ENCODE measurements at places on chromosomes 11 and 22.

DNA sequence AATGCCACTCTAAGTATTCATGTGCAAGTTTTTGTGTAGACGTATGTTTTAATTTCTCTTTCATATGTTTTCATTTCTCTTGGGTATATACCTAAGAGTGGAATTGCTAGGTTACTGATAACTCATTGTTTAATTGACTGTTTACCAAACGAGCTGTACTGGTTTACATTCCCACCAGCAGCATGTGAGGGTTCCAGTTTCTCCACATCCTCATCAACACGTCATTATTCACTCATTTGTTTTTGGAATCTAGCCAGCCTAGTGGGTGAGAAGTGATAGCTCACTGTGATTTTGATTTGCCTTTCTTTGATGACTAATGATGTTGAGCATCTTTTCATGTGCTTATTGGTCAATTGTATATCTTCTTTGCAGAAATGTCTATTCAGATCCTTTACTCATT is 4.0 kb downstream of the ANKRD13D start:
- peaks cover 38% of the 10 kb centered on the region for H3K4me1 ChIP-seq
- H3K27ac ChIP-seq = peak overlapping the region; percentile 62
- DNase-seq = no peak
- no peak overlapping the region for H3K4me3 ChIP-seq
- H3K36me3 ChIP-seq = peaks cover 45% of the 10 kb centered on the region

DNA sequence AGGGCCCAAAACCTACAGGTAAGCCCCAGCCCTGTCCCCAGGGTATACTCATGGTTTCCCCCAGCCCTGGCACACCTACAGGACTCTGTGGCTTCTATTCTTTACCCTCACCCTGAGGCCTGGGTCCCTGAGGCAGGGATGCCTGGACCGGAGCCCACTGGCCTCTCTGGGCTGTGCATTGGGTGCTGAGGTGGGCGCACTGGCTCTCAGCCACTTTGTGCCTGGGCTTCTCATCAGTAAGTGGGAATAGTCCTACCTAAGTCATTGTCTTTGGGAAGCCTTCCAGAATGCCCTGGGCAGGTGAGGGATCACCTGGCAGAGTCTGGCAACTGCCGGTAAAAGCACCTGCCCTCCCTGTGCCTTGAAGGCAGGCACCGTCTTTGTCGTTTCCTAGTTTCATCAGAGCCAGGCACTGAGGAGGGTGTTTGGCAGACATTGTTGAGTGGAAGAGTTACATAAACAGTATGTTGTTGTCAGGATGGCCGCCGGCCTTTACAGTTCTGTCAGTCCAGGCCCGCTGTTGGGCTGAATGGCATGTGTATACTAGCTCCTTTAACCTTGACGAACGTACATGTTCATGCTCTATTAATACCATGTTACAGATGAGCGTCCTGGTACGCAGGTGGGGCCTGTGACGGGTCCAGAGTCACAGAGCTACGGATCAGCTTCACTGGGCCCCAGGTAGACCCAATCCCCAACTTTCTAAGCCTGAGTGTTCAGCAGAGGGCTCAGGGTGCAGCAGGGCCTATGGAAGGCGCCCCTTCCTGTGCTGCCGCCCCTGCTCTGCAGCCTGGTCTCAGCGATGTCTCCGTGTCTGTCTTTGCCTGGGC is 23.0 kb downstream of the SHANK3 start:
- H3K4me1 ChIP-seq = no peaks in the 10 kb centered on the region
- H3K27me3 ChIP-seq = no peaks in the 10 kb centered on the region
- DNase-seq = no peak
- H3K36me3 ChIP-seq = no peaks in the 10 kb centered on the region

DNA sequence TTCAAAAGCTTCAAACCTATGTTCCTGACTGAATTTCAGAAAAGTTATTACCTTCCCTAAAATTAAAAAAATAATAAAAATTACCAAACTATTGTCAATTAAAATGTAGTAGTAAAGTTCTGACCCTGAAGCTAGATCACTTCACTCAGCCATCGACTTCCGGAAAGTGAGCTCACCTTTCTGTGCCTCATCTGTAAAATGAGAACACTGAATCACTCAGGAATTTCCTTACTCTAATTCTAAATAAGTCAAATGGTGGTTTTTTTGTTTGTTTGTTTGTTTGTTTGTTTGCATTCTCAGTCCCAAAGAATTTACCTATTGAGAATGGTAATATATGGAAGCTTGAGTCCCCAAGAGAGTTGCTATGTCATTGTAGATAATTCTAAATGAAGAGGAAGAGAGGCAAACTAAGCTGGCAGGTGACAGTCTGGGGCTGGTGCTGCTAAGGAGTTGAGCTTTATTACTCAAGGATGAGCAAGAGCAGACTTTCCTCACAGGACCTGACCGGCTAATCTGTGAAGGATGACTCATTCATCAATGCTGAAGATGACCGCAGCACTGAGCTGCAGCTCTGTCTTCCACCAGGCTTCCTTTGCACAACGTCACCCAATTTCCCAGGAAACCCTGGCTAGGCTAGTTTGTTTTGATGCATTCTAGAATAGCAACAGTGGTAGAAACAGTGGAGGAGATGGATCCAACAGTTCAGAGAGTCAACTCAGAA is 248.8 kb downstream of the RAB38 start:
- no peak for DNase-seq
- H3K36me3 ChIP-seq = no peaks in the 10 kb centered on the region
- H3K27me3 ChIP-seq = no peaks in the 10 kb centered on the region
- no peak overlapping the region for H3K4me3 ChIP-seq
- H3K27ac ChIP-seq = no peak overlapping the region
- H3K4me1 ChIP-seq = no peaks in the 10 kb centered on the region

GRCh38 chr11:30017445-30017895 is 640 bp upstream of the KCNA4 start:
- H3K27me3 ChIP-seq = peaks cover 31% of the 10 kb centered on the region
- H3K27ac ChIP-seq = no peak overlapping the region
- DNase-seq = no peak
- H3K36me3 ChIP-seq = no peaks in the 10 kb centered on the region
- no peak overlapping the region for H3K4me3 ChIP-seq
- H3K4me1 ChIP-seq = no peaks in the 10 kb centered on the region

DNA sequence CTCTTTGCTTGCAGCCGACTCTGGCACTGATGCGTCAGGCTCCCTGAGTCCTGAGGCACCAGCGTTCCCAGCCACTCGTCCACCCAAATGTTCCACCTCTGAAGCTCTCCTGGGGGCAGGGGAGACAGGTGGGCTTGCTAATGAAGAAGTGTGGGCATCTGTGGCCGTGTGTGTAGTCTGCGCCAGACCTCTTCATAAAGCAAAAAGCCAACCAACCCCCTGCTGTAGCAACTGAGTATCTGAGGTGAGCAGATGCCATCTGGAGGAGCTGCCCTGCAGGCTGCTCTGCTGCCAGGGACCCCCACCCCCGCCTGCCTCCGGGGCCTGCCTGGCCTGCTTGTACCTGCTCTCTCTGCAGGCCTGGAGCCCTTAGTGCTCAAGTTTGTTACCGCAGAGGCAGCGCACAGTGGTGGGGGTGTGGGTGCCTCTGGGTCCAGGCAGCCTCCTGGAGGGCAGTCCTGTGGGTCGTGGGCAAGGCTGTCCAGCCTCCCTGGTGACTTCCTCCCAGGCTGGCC is 272.5 kb downstream of the TBC1D22A start:
- H3K36me3 ChIP-seq = peaks cover 11% of the 10 kb centered on the region
- H3K4me3 ChIP-seq = no peak overlapping the region
- no peaks in the 10 kb centered on the region for H3K4me1 ChIP-seq
- no peaks in the 10 kb centered on the region for H3K27me3 ChIP-seq
- H3K27ac ChIP-seq = no peak overlapping the region
- no peak for DNase-seq

DNA sequence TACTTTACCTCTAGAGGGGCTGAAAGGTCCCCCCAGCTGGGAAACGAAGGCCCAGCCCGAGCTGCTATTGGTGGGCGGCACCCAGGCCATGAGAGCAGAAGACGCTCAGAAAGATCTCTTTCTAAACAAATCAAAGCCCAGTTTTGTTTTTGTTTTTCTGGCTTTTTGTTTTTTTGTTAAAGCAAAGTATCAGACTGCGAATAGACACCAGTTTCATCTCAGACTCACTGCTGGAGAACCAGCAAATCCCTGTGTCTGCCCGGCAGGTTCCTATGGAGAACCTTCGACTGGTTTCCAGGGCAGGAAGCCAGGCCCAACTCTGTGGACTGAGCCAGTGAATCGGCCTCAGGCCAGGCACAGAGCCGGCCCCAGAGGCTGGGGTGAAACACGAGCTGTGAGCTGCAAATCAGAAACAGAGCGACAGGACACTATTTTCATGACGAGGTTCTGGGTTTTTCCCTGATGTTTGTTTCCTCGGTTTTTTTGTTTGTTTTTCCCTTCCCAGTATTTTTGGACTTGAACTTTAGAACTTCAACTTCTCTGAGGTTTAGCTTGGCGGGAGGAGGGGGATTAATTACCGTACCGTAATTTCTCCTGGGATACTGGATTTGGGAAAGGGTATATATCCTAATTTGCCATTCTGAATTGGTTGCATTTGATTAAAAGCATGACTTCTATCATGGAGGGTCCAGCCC is 16.0 kb upstream of the B4GALNT4 start:
- no peak overlapping the region for H3K4me3 ChIP-seq
- no peak overlapping the region for H3K27ac ChIP-seq
- DNase-seq = no peak
- H3K27me3 ChIP-seq = no peaks in the 10 kb centered on the region
- peaks cover 15% of the 10 kb centered on the region for H3K4me1 ChIP-seq

DNA sequence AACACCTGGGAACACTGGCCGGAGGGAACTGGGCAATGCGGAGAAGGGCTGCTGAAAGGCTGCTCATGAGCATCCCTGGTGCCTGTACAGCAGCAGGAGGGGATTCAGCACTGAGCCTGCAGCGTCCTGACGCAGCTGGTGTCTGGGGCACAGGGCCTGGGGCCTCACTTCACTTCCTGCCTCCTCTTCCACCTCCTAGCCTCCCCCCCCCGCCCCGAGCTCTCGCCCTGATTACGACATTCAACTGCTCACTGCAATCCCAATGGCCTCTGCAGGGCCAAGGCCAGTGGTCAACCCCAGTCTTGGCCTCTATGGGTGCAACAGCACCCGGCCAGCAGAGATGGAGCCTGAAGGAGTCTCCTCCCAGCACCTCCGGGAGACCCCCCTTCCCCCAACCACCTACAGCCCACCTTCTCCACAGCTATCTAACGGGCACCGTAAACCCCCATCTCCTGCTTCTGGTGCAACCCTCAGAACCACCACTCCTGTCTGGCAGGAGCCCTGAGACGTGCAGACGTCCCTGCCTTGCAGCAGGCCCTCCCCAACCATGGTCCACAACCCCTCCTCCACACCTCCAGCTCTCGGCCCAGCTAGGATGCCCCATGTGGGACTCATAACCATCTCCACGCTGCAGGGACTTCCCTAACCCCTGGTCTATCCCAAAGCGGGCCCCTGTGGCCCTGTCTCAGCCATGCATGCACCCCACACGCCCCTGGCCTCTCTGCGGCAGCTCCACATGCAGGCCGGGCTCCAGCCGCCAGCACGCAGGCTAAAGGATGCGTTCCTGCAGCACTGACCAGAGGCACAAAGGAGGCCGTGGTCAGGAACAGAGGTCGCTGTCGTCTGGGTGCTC is 38.2 kb downstream of the BRD1 start:
- H3K27me3 ChIP-seq = no peaks in the 10 kb centered on the region
- H3K27ac ChIP-seq = peak overlapping the region; percentile 78
- DNase-seq = peak; percentile 48
- peaks cover 74% of the 10 kb centered on the region for H3K36me3 ChIP-seq
- H3K4me1 ChIP-seq = peaks cover 8% of the 10 kb centered on the region

DNA sequence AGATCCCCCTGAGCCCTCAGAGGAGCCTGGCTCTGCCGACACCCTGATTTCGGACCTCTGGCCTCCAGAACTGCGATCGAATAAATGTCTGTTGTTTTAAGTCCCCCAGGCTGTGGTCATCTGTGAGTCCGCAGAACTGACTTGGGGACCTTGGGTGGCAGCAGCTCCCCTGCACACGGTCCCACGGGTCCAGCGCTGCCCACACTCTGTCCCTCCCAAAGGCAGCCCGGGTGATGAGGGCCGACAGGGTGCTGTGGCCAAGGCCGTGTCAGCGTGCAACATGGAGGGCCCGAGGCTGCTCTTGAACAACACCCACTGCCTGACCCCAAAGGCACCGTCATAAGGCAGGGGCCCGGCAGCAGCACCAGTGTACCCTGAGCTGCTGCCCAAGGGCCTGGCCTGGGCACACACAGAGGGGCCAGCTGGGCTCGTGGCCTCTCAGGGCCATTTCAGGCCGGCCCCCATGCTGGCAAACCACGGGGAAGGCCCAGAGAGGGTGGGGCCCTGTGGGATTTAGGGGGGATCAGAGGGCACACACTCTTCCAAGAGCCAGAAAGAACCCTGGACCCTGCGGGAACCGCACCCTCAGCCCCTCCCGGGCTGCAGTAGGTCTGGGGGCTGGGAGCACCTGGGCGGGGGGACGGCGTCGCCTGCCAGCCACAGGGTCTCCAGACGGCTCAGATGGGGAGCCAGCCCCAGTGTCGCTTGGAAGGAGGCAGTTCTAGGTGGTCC is 77.1 kb upstream of the PRR5 start:
- no peaks in the 10 kb centered on the region for H3K27me3 ChIP-seq
- H3K4me3 ChIP-seq = no peak overlapping the region
- H3K4me1 ChIP-seq = peaks cover 5% of the 10 kb centered on the region
- no peaks in the 10 kb centered on the region for H3K36me3 ChIP-seq
- H3K27ac ChIP-seq = no peak overlapping the region
- no peak for DNase-seq

GRCh38 chr11:116294630-116295029 is 478.2 kb downstream of the BUD13 start:
- H3K4me1 ChIP-seq = no peaks in the 10 kb centered on the region
- peaks cover 3% of the 10 kb centered on the region for H3K27me3 ChIP-seq
- no peak overlapping the region for H3K4me3 ChIP-seq

GRCh38 chr11:43122546-43122945 is 189.2 kb upstream of the API5 start:
- H3K27me3 ChIP-seq = no peaks in the 10 kb centered on the region
- no peak for DNase-seq
- no peaks in the 10 kb centered on the region for H3K4me1 ChIP-seq
- H3K36me3 ChIP-seq = no peaks in the 10 kb centered on the region
- no peak overlapping the region for H3K27ac ChIP-seq

- no peak overlapping the region for H3K27ac ChIP-seq
- DNase-seq = no peak
- no peaks in the 10 kb centered on the region for H3K36me3 ChIP-seq
- no peaks in the 10 kb centered on the region for H3K27me3 ChIP-seq
- H3K4me1 ChIP-seq = no peaks in the 10 kb centered on the region
- no peak overlapping the region for H3K4me3 ChIP-seq
Observed at GRCh38 chr11:41803895-41804294, 344.4 kb upstream of the LRRC4C start.

GRCh38 chr22:49423125-49423650 is 404.5 kb downstream of the BRD1 start:
- H3K4me3 ChIP-seq = no peak overlapping the region
- H3K36me3 ChIP-seq = no peaks in the 10 kb centered on the region
- H3K27me3 ChIP-seq = peaks cover 43% of the 10 kb centered on the region
- H3K27ac ChIP-seq = no peak overlapping the region

DNA sequence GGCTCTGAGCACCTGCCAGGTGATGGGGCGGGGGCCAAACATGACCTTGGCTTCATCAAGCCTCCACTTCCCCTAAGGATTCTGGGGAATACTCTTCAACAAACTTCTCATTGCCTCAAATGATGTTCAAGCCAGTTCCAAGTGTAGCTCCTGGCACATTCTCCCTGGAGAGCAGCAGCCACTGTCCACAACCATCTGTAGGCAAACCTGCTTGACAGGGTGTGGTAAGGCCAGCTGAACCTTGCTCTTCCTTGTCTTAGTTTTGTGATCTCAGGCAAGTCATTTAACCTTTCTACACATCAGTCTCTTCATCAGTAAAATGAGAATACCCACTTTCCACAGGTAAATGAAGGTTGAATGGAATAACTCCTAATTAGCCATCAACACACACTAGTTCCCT is 323.3 kb downstream of the TENM4 start:
- peaks cover 5% of the 10 kb centered on the region for H3K27me3 ChIP-seq
- H3K27ac ChIP-seq = no peak overlapping the region
- H3K4me1 ChIP-seq = no peaks in the 10 kb centered on the region
- H3K36me3 ChIP-seq = no peaks in the 10 kb centered on the region
- no peak overlapping the region for H3K4me3 ChIP-seq
